ENCODE measurements at places on chromosomes 12 and 14.

DNA sequence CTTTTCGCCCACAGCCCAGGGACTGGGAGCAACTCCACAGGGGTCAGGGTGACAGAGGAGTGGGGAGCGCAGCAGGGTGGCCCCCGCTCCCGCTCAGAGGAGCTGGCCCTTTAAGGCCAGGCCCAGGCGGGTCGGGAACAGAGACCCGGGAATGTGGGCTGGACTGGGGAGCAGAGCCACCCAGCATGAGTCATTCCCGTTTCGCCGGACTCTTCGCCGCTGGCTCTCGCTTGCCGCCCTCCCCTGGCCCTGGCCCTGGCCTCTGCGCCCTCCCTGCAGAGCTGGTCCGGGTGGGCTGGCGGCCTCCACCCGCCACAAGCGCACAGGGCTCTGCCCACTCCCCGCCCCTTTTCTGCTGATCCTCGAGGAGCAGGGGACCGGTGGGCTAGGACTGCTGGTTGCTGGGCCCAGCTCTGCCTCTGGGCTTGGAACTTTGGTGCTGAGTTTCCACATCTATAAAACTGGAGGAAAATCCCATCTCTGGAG, 92.8 kb downstream of the NINJ2 start:
- DNase-seq, result no peak

DNA sequence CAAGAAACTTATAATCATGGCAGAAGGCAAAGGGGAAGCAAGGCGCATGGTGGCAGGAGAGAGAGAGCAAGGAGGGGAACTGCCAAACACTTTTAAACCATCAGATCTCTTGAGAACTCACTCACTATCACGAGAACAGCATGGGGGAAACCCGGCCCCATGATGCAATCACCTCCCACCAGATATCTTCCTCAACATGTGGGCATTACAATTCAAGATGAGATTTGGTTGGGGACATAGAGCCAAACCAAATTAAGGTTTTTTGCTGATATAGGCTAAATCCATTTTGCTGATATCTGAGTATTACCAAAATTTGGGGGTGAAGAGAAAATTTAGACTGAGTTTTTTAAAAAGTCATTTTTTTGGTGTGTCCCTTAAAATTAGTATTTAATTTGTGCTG, 54.9 kb upstream of the TMX1 start:
- no peak for DNase-seq

DNA sequence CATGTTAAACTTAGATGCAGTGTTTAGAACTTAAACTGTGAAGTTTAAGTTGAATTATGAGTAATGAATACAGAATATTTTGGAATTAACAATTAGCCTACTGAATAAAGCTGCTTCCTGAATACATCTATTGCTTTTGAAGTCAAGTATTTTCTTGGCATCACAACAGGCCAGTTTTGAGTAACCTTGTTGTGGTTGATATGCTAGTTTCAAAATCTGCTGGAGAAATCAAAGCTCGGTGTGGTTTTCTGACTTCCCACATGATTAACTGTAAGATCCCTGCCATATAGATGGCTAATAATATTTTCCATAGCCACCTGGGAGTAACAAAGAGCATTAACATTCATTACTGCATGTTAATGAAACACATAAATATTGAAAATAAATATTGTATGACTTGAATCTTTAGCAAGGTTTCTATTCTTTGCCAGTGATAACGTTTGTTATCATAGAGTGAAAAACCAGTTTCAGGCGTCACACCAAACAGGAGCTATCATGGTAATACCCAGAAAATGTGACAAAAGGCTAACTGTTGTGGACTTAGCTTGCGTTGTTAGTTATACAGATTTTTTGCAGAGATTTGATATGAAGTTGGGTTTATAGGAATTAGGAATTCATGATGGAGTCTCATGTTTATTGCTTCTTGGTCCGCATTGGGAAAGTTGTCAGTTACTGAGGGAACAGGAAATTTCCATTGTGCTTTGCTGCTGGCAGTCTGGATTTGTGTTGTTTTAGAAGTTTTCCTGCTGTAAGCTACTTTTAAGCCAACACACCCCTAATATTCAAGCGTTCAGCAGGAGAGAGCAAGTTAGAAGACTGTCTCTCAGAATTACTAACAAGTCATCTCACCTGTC, 32.1 kb downstream of the PPFIBP1 start:
- no peak for DNase-seq

DNA sequence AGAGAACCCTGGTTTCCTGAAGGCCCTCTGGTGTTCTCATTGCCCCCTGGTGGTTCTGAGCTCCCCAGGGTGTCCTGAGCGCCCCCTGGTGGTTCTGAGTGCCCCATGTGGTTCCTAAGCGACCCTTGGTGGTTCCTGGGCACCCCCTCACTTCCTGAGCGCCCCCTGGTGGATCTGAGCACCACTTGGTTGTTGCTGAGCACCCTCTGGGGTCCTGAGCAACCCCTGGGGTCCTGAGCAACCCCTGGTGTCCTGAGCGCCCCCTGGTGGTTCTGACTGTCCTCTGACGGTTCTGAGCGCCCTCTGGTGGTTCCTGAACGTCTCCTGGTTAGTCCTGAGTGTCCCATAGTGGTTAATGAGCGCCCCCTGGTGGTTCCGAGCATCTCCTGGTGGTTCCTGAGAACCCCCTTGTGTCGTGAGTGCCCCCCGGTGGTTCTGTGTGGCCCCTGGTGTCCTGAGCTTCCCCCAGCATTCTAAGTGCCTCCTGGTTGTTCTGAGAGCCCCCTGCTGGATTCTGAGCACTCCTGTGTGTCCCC, 568.3 kb downstream of the TMEM121 start:
- DNase-seq, result peak; percentile 59

DNA sequence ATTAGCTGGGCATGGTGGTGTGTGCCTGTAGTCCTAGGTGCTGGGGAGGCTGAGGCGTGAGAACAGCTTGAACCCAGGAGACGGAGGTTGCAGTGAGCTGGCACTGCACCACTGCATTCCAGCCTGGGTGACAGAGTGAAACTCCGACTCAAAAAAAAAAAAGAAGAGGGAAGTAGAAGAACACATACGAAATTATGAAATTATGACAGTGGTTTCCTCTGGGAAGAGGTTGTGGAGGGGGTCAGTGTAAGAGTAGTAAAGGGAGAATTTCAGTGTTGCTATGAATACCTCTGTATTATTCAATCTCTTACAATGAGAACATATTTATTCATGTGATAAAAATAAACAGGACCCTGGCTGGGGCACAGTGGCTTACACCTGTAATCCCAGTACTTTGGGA, 24.7 kb upstream of the CSRNP2 start:
- no peak for DNase-seq

GRCh38 chr14:99560922-99561683, 42.9 kb downstream of the CCDC85C start:
- DNase-seq, result no peak

DNA sequence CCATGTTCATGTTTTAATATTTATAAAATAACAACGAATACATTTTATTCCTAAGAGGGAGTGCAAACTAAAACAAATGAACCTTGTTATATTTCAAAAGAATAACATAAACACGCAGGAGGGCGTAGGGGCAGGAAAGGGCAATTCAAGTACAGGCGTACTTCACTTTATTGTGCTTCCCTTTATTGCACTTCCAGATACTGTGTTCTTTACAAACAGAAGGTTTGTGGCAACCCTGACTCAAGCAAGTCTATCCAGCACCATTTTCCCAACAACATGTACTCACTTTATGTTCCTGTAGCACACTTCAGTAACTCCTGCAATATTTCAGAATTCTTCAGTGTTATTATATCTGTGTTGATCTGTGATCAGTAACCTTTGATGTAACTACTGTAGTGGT, 84.6 kb upstream of the PLEKHA5 start:
- DNase-seq, result no peak

DNA sequence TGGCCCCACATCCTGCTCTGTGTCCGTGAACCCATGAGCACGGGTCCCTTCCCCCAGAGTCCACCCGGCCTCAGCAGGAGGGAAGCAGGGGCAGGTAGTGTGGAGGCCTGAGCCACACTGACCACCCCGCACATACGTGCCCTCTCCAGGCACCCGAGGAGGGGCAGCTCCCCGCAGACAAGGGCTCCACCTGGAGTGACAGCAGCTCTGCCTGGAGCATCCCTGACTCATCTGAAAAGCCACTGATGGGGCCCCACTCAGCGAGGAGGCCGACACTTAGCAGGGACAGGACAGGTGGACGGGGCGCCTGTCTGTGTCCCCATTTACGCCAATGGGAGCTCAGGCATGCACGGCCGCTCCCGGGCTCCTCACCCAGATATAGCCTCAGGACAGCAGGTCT, 237.6 kb upstream of the SFSWAP start:
- no peak for DNase-seq

GRCh38 chr14:22448035-22448904, 140.8 kb downstream of the DAD1 start:
- no peak for DNase-seq

DNA sequence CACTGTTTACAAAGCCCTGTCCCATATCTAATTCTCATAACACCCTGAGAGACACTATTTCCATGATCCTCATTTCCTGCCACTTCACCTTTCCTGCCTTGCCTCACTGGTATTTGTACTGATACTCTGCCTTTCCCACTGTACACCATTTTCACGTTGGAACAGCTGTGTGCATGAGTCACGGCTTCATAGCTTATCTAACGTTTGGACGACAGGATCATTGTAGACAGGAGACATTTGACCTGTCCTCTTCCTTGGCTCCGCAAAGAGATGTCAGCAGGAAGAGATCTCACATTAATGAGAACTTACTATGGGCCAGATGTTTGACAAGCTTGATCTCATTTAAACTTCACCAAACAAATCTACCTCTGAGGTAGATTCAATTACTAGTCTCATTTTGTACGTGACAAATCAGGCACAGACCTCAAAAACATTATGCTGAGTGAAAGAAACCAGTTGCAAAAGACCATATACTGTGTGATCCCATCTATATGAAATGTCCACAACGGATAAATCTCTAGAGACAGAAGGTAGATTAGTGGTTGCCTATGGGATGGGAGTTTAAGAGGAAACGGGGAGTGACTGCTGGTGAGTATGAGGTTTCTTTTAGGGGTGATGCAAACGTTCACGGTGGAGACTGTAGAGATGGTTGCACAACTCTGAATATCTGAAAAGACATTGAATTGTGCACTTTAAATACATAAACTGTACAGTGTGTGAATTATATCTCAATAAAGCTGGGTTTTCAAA, 71.2 kb downstream of the KCNK13 start:
- peak; percentile 30 for DNase-seq

DNA sequence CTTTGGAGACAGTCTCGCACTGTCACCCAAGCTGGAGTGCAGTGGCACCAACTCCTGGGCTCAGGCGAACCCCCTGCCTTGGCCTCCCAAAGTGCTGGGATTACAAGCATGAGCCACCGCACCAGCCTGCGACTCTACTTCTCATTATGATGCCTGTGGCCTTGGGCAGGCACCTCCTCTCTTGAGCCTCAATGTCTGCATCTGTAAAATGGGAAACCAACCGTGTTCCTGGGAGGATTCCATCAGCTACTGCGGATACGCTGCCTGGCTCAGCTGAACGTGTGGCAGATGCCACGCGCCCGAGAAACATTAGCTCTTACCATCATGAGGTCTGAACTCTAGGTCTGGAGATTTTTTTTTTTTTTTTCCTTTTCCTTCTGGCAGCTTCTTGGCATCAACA, 5.8 kb downstream of the TESC start:
- DNase-seq, result no peak

- DNase-seq, result no peak
These were observed 139.3 kb downstream of the CALM1 start for GRCh38 chr14:90536092-90536491.

DNA sequence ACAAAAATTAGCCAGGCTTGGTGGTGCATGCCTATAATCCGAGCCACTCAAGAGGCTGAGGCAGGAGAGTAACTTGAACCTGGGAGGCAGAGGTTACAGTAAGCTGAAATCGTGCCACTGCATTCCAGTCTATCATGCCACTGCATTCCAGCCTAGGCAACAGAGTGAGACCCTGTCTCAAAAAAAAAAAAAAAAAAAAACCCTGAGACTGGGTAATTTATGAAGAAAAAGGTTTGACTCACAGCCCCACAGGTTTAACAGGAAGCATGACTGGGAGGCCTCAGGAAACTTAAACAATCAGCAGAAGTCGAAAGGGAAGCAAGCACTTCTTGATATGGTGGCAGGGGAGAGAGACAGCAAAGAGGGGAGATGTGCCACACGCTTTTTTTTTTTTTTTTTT, 123.2 kb downstream of the GXYLT1 start:
- no peak for DNase-seq

DNA sequence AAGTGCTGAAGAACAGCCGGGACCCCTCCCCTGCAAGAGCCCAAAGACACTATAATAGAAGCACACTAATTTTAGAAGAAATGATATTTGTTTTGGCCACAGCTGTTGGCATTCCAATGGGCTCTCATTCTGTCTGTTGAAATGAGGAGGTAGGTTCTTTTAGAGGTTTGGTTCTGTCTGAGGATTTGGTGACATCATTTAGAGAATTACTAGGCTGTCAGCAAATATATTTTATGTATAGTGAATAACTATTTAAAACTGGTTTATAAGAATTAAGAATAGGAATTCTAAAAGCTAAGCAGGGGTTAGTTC, 200.7 kb upstream of the SLC38A2 start:
- no peak for DNase-seq

- no peak for DNase-seq
These were observed 4.1 kb downstream of the RAP1B start for GRCh38 chr12:68614769-68615168.

GRCh38 chr12:114884575-114884974, 200.6 kb upstream of the TBX3 start:
- no peak for DNase-seq

DNA sequence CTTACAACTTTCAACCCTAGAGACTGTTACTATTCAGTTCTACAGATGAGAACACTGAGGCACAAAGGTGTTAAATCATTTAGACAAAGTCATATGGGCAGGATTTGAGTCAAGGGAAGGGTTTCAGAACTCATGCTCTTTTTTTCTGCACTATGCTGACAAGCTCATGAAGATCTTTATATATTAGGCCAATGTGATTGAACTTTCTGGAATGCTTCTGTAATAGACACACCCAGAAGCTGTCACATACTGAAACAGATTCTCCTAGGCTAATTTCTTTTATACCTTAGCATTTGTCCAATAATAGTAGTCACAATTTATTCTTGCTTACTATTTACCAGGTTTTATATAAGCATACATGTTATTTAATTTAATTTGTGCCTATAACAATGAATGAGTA, 164.0 kb downstream of the ALG10B start:
- DNase-seq, result no peak

DNA sequence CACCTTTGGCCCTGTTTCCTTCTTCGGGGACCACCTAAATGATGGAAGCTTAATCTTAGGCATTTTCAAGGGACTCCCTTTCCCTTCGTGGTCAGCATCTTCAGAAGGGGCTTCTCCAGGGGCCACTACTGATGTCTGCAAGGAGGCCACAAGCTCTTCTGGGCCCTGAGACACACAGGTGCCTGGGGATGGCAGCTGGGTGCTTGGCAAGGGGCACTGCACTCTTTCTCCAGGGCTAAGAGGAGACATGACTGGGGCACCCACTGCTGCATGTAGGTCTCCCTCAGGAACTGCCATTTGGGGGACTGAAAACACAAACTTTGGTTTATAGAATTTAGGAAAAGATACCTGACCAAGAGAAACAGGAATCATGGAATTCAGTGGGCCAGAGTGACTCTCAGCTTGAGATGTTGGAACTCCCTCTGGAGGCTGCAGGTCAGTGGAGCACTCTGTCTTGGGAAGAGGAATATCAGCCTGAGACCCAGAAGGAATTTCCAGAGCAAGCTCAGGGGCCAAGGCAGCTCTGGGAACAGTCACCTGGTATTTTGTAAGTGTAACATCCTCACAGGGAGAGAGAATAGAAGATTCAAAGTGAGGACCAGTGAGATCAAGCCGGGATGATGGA, 16.0 kb downstream of the PLD4 start:
- DNase-seq, result no peak

- DNase-seq, result no peak
These were observed 22.7 kb downstream of the CGRRF1 start for GRCh38 chr14:54532111-54533012.

Data from NCI-H82 (cell line).